Thoracic aorta (tissue), 2 donors: ENCODE measurements at places on chromosomes 6 and 20. TPM values are rescaled to one million over a fixed set of nuclear protein-coding genes. Genes with fewer than 3 reads are reported as not detected.

- no peak overlapping the region for H3K4me3 ChIP-seq
- H3K4me1 ChIP-seq, result no peaks in the 10 kb centered on the region
- no peak for DNase-seq
- H3K36me3 ChIP-seq, result no peaks in the 10 kb centered on the region
- no peaks in the 10 kb centered on the region for H3K27me3 ChIP-seq
- no peak overlapping the region for H3K27ac ChIP-seq
Observed at GRCh38 chr20:19823216-19823615, 65.2 kb downstream of the RIN2 start.

DNA sequence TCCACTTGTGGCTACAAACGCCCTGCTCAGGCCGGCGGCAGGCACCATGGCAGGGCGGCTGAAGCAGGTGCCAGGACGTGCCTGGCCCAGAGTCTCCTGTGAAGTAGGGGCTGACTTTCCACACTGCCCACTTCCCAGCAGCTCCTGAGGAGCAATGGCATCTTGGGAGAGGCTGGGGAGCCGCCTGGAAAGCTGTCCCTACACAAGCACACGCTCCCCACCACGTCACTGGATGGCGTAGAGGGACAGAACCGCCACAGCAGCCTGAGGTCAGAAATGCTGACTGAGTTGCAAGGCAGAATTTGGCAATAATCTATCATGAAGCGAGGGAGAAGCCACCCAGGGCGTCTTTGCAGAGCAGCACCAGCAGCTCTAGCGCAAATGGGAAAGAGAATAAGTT lies 86.3 kb downstream of the NINL start:
- no peaks in the 10 kb centered on the region for H3K4me1 ChIP-seq
- no peak overlapping the region for H3K4me3 ChIP-seq
- H3K27me3 ChIP-seq, result no peaks in the 10 kb centered on the region
- no peak overlapping the region for H3K27ac ChIP-seq
- no peak for DNase-seq
- H3K36me3 ChIP-seq, result peaks cover 14% of the 10 kb centered on the region

DNA sequence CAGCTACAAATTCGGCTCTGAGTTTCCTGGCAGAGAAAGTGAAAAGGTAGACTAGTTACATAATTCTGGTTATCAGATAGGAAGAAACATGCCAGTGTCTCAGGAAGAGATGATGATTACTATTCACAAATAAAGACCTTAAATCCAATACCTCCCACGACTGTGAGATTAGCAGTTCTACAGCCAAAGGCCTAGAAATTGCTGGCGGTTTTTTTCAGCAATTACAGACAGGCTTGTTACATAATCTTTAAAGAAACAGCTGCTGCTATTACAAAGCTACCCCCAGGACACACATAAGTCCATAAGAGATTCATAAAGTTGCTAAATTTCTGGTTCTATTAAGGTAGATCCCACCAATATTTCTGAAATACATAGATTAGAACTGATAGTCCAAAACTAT lies 40.2 kb downstream of the PIGU start:
- no peaks in the 10 kb centered on the region for H3K4me1 ChIP-seq
- no peak overlapping the region for H3K27ac ChIP-seq
- DNase-seq, result no peak
- H3K4me3 ChIP-seq, result no peak overlapping the region
- no peaks in the 10 kb centered on the region for H3K27me3 ChIP-seq
- peaks cover 3% of the 10 kb centered on the region for H3K36me3 ChIP-seq

DNA sequence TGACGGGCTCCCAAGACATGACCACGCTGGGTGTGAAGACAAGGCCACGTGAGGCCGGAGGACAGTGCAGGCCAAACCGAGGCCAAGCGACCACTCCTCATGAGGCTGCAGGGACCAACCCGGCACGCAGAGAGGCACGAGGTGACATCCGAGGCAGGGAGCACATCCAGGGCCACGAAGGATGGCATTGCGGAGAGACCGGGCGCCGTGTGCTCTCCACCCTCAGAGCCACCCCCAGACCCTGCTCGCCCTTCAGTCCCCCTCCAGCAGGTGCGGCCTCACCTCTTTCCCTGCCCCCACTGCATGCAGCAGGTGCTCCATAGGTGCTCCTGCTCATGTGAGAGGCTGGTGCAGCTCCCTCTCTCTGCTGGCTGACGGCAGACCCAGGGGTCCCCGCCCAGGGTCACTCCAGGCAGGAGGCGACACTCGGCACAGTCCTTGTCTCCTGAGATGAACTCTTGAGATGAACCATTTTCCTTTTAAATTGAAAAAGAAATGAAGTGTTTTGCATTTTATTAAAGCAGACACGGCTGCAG lies 33.8 kb upstream of the CHRNA4 start:
- H3K36me3 ChIP-seq, result no peaks in the 10 kb centered on the region
- H3K27ac ChIP-seq, result no peak overlapping the region
- no peaks in the 10 kb centered on the region for H3K4me1 ChIP-seq
- DNase-seq, result no peak

DNA sequence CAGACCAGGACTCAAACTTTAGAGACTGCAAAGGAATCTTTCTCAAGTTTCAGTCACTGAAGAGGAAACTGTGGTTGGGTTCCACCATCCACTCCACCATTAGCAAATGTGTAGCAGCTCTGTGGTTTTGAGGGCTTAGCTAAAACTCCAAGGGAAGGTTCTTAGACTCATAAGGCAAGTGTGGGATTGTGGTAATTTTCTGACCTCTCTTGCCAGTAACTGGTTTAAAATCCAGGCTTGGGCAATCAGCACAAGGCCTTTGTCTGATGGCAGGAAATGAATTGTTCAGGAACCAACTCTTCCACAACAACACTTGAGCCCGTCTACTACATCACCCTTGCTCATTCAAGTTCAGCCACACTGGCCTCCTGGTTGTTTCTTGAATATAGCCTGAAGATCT lies 68.6 kb upstream of the FBXL4 start:
- no peak overlapping the region for H3K27ac ChIP-seq
- H3K4me3 ChIP-seq, result no peak overlapping the region
- DNase-seq, result no peak
- no peaks in the 10 kb centered on the region for H3K36me3 ChIP-seq

DNA sequence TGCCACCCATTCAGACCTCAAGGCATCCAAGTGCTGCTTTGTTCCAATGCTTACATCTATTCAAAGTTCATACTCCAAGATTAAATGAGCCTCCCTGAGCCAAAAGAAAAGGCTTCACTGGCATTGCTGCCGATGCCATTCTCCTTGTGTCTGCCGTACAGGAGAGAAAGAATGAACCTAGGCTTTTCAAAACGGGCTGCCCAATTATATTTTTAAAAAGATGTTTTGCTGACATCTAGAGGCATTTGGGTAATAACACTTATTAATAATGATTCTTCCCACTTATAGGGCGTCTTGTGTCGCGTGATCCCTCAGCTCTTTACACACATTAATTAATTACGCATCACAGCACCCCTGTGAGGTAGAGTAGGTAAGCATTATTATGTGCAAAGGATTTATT lies 545.6 kb downstream of the PKHD1 start:
- no peak overlapping the region for H3K27ac ChIP-seq
- H3K4me3 ChIP-seq, result no peak overlapping the region
- no peaks in the 10 kb centered on the region for H3K27me3 ChIP-seq
- H3K36me3 ChIP-seq, result no peaks in the 10 kb centered on the region
- DNase-seq, result no peak

- H3K27me3 ChIP-seq, result no peaks in the 10 kb centered on the region
- H3K36me3 ChIP-seq, result no peaks in the 10 kb centered on the region
- H3K4me1 ChIP-seq, result peaks cover 16% of the 10 kb centered on the region
- no peak overlapping the region for H3K4me3 ChIP-seq
Observed at GRCh38 chr6:108714766-108715414, 133.3 kb upstream of the ARMC2 start.

DNA sequence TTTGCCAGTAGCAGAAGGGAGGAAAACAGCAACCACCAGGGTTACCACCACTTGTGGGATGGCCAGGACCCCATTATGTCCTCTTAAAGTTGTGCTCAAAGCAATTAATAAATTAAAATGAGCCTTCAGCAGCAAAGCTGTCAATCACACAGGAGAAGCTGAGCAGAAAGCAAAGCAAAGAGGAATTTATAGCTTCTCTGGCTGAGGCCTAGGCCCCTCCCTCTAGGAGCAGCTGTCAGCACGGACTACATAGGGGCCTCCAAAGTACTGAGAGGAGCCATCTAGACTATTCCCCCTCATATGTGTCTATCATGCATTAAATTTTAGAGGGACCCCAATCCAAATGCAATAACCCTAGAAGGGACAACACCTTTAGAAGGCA lies 6.4 kb downstream of the CCND3 start:
- no peaks in the 10 kb centered on the region for H3K27me3 ChIP-seq
- no peak overlapping the region for H3K27ac ChIP-seq
- H3K4me3 ChIP-seq, result no peak overlapping the region
- DNase-seq, result no peak

GRCh38 chr6:74451953-74452352 lies 753.9 kb downstream of the COL12A1 start:
- no peak overlapping the region for H3K4me3 ChIP-seq
- H3K27me3 ChIP-seq, result no peaks in the 10 kb centered on the region
- no peak for DNase-seq
- no peaks in the 10 kb centered on the region for H3K36me3 ChIP-seq

- DNase-seq, result no peak
- no peak overlapping the region for H3K4me3 ChIP-seq
- H3K27me3 ChIP-seq, result no peaks in the 10 kb centered on the region
- no peak overlapping the region for H3K27ac ChIP-seq
- peaks cover 14% of the 10 kb centered on the region for H3K36me3 ChIP-seq
Observed at GRCh38 chr6:35675871-35676459, 12.8 kb downstream of the FKBP5 start.

GRCh38 chr6:137970368-137970767 lies 103.3 kb downstream of the TNFAIP3 start:
- no peaks in the 10 kb centered on the region for H3K36me3 ChIP-seq
- no peak overlapping the region for H3K4me3 ChIP-seq
- DNase-seq, result no peak
- H3K27me3 ChIP-seq, result no peaks in the 10 kb centered on the region
- no peaks in the 10 kb centered on the region for H3K4me1 ChIP-seq

GRCh38 chr6:37277001-37277409 lies 19.1 kb upstream of the TMEM217 start:
- H3K36me3 ChIP-seq, result peaks cover 3% of the 10 kb centered on the region
- DNase-seq, result no peak
- H3K4me3 ChIP-seq, result no peak overlapping the region
- H3K27ac ChIP-seq, result no peak overlapping the region
- peaks cover 48% of the 10 kb centered on the region for H3K4me1 ChIP-seq

- no peaks in the 10 kb centered on the region for H3K4me1 ChIP-seq
- no peaks in the 10 kb centered on the region for H3K27me3 ChIP-seq
- no peaks in the 10 kb centered on the region for H3K36me3 ChIP-seq
- H3K27ac ChIP-seq, result no peak overlapping the region
- DNase-seq, result no peak
Observed at GRCh38 chr6:22668717-22669116, 99.4 kb downstream of the HDGFL1 start.

- H3K27me3 ChIP-seq, result no peaks in the 10 kb centered on the region
- no peak overlapping the region for H3K27ac ChIP-seq
- no peaks in the 10 kb centered on the region for H3K4me1 ChIP-seq
- DNase-seq, result no peak
- peaks cover 10% of the 10 kb centered on the region for H3K36me3 ChIP-seq
Observed at GRCh38 chr20:51643390-51643789, 100.9 kb upstream of the NFATC2 start.

DNA sequence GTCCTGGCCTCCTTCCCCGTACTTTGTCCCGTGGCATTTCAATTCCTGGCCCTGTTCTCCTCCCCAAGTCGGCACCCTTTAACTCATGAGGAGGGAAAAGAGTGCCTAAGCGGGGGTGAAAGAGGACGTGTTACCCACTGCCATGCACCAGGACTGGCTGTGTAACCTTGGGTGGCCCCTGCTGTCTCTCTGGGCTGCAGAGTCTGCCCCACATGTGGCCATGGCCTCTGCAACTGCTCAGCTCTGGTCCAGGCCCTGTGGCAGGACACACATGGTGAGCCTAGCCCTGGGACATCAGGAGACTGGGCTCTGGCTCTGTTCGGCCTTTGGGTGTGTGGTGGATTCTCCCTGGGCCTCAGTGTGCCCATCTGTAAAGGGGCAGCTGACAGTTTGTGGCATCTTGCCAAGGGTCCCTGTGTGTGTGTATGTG lies 58.5 kb downstream of the SRC start:
- H3K27me3 ChIP-seq, result no peaks in the 10 kb centered on the region
- H3K4me3 ChIP-seq, result no peak overlapping the region
- DNase-seq, result no peak
- peak overlapping the region; percentile 25 for H3K27ac ChIP-seq
- peaks cover 26% of the 10 kb centered on the region for H3K36me3 ChIP-seq
- H3K4me1 ChIP-seq, result peaks cover 37% of the 10 kb centered on the region

DNA sequence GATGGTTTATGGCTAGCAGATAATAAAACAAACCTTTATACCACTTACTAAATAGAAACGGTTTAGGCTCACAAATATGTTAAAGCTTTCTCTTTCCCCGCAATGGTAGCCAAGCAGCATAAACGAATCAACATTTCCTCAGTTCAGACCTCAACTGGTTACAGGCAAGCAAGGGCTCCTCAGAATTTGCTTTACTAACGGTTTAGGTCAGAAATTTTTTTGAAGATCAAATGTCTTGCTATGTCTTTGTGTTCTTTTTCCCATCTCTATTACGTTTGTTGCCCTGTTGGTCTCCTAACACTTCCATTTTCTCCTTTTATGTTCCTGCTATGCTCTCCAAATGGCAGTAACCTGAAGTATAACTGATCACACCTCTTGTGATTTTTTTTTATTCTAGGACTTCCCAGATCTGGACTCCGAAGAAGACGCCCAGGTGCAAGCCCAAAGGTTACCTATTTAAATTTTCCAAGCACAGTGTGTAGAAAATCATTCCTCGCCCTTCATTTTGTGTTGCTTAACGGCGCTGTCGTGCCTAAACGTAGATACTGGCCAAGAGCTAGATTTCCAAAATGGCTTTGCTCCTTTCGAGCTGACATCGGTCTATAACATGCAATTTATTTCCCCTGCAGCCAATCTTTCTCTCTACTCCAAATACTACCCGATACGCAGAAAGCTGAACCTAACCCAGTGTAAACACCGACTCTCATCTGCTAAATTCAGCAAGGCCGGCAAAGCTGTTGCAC lies 717 bp upstream of the ASF1A start:
- DNase-seq, result no peak
- H3K4me3 ChIP-seq, result peak overlapping the region; percentile 98
- peak overlapping the region; percentile 90 for H3K27ac ChIP-seq
- H3K4me1 ChIP-seq, result peaks cover 13% of the 10 kb centered on the region

The SPTLC3 gene
- total RNA-seq, result 6.2 TPM

The TRIM40 gene
- total RNA-seq, result not detected

The NHSL1 gene
- 9.7 TPM for total RNA-seq

The PABPC1L gene
- total RNA-seq, result 29.5 TPM

The ATXN1 gene
- total RNA-seq, result 62.4 TPM

The FGD2 gene
- total RNA-seq, result 52.5 TPM

The ZSCAN23 gene
- 1.9 TPM for total RNA-seq

The PACSIN1 gene
- 0.14 TPM for total RNA-seq
